ENCODE measurements at places on chromosomes 2 and 18.

GRCh38 chr18:23102493-23103261 is 32.6 kb upstream of the CABLES1 start:
- no peak for DNase-seq

- no peak for DNase-seq
Measured at GRCh38 chr2:241947004-241947350, 77.4 kb downstream of the RTP5 start.

GRCh38 chr2:240402566-240403272 is 32.7 kb upstream of the GPC1 start:
- no peak for DNase-seq

DNA sequence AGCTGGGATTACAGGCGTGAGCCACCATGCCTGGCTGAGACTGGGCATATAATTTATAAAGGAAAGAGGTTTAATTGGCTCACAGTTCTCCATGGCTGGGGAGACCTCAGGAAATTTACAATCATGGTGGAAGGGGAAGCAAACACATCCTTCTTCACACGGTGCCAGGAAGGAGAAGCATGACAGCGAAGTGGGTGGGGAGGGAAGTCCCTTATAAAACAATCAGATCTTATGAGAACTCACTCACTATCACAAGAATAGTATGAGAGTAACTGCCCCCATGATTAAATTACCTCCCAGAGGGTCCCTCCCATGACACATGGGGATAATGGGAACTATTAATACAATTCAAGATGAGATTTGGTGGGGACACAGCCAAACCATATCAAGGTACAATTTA is 7.8 kb upstream of the LCLAT1 start:
- no peak for DNase-seq

DNA sequence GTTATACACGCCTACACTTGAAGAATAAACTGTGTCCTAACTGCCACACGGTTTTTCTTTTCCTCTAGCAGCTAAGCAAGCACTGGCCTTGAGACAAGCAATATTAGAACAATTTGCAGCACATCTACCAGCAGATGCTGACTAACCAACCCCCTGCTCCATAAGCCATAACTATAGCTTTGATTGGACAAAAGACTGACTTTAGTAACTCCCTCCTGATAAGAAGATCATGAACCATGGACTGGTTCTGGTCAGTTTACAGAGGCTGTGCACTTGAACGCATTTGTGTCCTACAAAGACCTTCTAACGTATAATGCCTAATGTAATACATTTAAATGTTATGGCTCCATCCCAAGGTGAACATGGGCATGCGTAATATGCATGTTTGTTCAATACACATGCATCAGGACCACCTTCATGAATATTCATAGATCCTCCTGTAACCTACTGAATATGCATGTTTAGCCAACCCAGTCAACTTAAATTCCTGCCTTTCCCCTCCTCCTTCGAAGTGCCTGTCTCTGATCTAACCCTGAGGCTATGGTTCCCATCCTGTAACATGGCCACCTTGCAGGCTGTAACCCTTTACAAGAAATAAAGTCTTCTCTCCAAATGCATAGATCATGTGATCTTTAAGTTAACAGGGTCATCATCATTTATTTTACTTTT is 26.5 kb downstream of the SLC4A5 start:
- DNase-seq: no peak

DNA sequence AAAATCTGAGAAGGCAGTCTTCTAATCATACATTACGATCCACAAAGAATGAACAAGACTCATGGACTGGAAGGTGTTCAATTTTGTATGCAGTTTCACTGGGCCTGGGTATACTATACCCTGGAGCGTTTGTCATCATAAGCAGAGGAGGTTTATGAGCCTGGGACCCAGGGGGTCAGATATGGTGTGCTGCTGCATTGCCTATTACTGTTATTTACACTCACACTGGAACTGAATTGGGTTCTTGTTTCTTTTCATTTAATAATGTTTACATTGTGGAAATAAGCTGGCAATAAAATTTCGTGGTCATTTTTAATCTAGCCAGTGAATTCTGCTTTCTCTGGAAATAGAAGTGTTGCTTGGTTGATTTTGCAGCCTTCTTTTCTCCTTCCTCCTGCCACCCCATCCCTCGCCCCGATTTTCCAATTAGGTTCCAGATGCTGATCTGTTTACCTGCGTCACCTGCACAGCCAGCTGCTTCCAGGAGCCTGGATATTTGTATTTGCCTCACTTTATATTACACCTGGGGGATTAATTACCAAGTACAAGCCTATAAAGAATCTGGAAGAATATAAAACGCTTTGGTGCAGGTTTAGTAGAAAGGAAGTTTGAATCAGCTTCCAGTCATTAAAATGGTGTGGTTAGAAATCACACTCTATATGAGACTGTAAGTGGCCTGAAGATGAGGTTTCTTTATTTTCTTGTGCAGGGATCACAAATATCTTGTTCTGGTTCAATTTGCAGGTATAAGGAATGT is 234.4 kb downstream of the SOCS6 start:
- DNase-seq: no peak

GRCh38 chr2:234680688-234681619 is 184.1 kb upstream of the ARL4C start:
- DNase-seq: no peak

DNA sequence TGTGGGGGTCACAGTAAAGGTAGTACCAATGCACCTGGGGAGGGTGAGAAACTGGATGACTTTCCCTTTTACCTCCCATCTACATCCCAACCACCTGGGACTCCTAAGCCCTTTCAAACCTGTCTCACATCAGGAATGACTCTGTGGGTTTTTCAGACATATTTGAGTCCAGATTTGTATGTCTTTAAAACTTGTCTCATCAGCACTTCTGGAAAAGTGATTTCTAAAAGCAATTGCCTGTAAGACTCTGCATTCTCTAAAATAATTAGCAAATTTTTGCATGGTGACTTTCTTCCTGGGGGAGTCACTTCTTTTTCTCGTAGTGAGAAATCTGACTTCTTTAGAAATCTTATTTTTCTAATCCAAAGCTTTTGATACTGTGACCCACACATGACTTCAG is 1553.0 kb upstream of the PIK3C3 start:
- DNase-seq: no peak

DNA sequence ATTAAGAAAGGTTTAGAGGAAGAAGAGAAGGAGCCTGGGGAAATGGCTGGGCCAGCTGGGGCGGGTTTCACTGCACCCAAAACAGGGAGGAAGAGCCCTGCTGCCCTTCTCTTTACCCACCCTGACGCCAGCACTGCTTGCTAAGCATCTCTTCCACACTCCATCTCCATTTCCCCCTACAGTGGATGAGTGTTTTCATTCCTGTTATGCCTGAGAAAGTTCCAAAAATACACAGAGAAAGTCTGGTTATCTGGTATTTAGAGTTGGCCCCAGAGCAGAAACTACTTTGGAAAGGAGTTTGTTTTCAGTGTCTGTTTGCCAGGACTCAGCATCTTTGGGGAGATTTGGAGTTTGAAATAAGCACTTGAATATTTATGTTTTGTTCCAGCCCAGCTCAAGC is 451.0 kb downstream of the SLC4A3 start:
- no peak for DNase-seq

GRCh38 chr2:229176136-229176535 is 95.0 kb downstream of the PID1 start:
- DNase-seq: no peak

DNA sequence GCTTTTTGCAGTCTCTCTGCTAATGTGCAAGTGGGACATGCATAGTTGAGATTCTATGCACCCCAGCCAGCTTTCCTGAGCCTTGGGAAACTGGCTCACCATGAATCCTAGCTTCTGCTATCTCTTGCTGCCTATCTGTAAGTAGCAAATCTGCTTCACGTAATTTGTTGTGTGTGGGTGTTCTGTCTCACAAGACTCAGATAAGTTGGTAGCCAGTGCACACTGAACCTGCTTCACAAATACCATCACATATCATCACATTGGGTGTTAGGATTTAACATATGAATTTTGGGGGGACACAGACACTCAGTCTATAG is 13.9 kb upstream of the VRK2 start:
- no peak for DNase-seq

- no peak for DNase-seq
Measured at GRCh38 chr18:27413495-27414401, 228.6 kb upstream of the CHST9 start.

GRCh38 chr18:5195656-5196055 is 1.4 kb downstream of the AKAIN1 start:
- no peak for DNase-seq

- DNase-seq: no peak
Measured at GRCh38 chr2:17538844-17539554, 1.5 kb upstream of the VSNL1 start.

GRCh38 chr2:199524689-199525574 is 67.2 kb upstream of the SATB2 start:
- DNase-seq: no peak

DNA sequence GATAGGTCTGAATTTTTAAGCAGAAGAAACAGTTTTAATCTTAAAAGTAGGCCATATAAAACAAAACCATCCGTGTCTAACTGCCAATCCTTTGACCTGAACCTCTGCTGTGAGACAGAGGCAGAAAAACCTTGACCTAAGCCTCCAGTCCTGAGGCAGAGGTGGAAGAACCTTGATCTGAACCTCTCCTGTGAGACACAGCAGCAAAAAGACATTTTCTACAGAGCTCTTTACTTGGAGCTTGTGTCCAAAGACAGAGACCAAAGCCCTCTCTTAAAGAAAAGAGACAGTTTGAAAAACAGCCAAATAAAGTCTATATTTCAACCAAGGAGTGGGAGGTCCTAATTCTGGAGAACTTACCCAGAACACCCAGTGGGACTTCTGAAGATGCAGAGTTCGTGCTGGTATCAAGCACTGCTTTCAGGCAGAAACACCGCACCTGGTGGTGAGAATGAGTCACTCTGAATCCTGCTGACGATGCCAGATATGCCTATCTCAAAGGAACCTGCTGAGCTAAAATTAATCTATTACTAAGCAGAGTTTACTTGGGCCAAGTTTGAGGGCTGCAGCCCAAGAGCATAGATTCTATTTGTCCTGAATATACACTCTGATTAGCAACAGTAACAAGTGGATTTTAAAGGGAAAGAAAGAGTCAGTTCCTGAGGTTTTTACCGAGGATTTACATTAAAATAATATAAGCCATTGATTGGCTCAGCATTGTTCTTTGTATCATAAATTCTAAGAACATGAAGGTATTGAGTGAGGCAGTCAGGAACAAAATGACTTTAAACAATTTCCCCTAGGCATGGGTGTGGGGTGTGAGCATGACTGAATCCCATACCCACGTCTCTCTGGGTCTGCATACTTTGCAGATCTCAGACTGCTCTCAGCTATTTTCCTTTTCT is 806.4 kb downstream of the TRIB2 start:
- no peak for DNase-seq

- DNase-seq: no peak
Measured at GRCh38 chr2:130840506-130840905, 3.8 kb downstream of the ARHGEF4 start.

DNA sequence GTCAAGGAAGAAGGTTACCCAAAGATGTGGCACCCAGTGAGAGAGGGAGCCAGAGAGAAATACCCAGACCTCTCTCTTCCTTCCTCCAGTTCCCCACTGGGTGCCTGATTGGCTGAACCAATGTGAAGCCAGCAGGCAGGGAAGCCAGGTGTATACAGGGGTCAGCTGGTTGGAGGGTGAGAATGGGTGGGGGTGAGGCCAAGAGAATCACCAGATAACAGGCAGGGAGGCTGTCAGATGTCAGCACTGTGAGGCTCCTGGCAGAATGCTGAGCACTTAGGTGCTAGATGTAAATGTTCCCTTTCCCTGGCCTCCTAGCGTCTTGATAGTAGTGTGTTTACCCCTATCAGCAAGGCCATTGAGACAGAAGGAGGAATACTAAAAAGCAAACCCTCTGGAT is 104.0 kb upstream of the MGAT5 start:
- DNase-seq: no peak

DNA sequence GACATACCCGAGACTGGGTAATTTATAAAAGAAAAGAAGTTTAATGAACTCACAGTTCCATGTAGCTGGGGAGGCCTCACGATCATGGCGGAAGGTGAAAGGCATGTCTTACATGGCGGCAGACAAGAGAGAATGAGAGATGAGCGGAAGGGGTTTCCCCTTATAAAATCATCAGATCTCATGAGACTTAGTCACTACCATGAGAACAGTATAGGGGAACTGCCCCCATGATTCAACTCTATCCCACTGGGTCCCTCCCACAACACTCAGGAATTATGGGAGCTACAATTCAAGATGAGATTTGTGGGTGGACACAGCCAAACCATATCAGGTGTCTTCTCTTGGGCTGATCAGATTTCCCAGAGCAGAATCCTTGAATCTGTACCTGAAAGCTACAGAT is 617.3 kb upstream of the ID2 start:
- DNase-seq: no peak

DNA sequence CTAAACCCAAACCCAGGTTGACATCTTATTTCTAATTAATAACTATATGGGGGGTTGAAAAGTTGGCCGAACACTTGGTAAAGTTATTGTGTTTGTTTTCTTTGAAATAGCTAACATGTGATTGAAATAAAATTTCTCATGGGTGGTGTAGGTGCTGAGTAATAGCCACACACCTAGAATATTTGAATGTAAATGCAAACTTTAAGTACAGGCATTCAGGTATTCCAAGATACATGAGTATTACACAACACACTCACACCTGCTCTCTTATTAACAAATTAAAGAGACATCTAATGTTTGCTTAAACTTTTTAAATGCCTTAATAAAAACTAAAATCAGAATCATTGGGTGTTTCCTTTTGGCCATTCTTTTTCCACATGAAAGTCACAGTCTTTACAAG is 165.5 kb downstream of the EHBP1 start:
- DNase-seq: no peak

DNA sequence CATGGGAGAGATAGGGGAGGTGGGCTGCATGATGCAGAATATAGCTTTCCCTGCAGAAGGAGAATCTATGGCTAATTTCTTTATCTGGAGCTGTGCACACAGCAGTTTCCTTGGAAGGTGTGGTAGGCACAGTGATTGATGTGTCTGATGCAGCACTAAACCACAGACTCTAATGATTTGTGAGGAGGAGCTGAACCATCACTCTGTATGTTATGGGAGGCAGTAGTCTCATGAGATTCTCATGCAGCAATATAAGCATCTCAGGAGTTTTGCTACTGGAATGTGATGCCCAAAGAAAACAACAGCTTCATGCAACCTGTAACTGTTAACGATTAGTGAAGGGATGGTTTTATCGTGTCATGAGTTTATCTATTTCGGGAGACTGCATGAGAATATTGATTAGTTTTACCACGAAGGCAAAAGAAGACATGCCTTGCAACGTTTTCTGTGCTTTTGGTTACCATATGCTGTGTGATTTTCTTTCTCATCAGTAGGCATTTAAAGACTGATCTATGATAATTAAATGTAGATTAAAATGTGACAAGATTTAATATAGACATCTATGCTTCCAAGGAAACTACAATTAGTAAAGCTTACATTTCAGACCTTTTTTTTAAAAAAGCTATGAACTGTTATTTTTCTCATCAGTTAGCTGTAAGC is 286.8 kb downstream of the ARL6IP6 start:
- no peak for DNase-seq

GRCh38 chr18:77203071-77203470 is 46.6 kb upstream of the GALR1 start:
- no peak for DNase-seq

- no peak for DNase-seq
Measured at GRCh38 chr2:143823296-143823695, 694.1 kb downstream of the ARHGAP15 start.
